ENCODE measurements at places on chromosomes 6 and 20.

DNA sequence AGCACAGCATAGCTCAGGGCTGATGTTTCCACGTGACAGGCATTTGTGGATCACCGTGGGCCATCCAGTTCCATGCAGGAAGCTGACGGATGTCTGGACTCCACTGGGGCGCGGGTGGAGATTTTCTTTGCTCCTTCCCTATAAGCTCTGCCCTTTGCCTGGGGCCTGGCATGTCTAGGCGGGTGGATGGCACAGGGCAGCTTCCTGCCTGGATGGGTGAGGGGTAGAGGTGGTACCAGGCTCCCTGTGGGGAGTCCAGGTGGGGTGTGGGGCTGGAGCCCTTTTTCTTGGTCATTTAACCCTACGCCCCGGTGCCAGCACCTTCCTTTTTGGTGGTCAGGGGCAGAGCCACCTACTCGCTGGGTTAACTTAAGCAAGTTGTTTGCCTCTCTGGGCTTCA lies 10.4 kb downstream of the FAM110A start:
- DNase-seq = no peak

- no peak for DNase-seq
These were observed 120.0 kb downstream of the GRM4 start for GRCh38 chr6:34025861-34026260.

- DNase-seq = no peak
These were observed 28.3 kb downstream of the C6orf132 start for GRCh38 chr6:42113936-42114636.

- DNase-seq = no peak
These were observed 4.6 kb upstream of the LZTS3 start for GRCh38 chr20:3177746-3178485.

DNA sequence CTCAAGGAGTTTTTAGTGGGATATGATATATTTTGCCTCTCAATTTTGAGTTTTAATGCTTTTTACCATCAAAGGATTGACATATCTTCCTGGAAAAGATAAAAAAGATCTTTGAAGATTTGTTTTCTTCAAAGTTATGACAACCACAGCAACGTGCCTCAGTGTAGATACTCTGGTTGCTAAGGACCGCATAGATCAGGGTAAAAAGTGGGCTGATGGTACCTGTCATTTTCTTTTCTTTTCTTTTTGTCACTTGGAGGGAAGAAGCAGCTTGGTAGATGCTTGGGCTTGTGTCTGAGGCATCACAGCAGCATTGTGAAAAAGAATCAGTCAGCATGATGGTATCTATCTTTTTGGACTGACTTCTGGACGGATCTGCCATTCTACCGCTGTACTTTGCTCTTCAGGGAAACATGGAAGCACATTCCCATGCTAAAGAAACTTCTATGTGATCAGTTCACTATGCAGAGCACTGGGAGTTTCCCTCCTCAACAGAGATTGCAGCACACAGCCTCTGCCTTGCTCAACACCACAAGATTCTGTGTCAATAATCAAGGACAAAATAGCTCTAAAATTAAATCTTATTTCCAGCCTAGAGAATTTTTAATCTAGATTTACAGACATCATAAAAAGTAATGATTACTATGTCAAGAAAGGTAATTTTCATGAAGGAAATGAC lies 54.8 kb upstream of the SGK1 start:
- no peak for DNase-seq

- DNase-seq = peak; percentile 9
These were observed 11.9 kb upstream of the VEGFA start for GRCh38 chr6:43757966-43758616.

DNA sequence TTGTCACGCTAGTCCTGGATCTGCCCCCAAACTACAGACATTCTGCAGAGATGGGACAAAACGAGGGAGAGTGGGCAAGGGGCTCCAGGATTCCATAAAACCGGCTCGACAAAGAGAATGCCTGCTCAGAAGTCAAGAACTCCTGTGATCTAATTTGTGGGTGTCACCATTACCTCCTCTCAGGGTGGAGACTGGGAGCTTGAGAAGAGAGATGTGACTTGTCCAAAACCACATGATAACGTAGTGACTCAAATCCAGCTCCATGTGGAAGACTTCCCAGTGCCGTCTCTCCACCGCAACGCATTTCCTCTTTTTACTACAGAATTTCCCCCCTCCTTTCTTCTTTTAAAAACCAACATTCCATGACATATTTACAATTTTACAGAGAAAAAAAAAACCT lies 44.3 kb downstream of the TRERF1 start:
- DNase-seq = no peak

DNA sequence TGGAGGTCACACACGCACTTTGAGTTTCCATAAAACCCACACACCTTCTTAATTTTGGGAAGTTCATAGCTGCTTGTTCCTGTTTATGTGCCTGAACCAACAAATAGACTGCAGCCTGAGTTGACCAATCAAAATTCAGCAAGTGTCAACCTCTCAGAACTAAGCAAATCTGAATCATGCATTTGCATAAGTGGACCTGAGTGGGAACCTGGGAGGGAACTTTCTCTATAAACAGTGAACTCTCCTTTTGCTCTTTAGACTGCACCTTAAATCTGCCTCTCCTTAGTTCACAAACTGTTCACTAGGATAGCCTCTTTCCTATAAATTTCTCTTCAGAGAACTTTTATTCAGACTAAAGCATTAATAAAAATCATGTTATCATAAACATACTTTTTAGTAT lies 37.9 kb downstream of the SLC17A1 start:
- no peak for DNase-seq

- DNase-seq = no peak
These were observed 151.7 kb upstream of the AKAP12 start for GRCh38 chr6:151087861-151088598.

DNA sequence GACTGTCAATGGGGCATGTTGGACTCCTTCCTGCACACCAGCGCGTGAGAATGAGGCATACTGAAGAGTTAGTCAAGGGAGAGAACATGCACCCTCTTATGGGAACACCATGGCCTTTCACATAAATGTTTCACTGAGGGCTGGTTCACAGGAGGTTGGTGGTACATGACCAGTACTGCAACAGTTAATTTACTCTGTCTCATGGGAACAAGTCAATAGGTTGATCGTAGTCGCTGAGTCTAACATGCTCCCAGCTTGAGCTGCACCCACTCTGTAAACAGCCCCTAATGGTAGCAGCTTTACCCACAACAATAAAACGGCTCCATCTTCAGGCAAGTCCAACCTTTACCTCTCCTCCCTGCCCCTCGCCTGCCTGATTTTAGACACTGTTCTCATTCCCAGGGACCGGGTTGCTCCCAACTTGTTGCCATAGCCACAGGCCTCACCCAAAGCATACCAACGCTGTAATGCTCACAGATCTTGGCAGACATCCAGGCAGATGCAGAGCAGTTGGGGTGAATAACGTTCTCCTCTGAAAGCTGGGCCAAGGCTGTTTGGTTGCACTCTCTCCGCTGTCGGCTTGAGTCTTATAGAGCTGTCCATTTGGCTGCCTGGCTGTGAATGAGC lies 111.3 kb downstream of the LY86 start:
- peak; percentile 90 for DNase-seq

DNA sequence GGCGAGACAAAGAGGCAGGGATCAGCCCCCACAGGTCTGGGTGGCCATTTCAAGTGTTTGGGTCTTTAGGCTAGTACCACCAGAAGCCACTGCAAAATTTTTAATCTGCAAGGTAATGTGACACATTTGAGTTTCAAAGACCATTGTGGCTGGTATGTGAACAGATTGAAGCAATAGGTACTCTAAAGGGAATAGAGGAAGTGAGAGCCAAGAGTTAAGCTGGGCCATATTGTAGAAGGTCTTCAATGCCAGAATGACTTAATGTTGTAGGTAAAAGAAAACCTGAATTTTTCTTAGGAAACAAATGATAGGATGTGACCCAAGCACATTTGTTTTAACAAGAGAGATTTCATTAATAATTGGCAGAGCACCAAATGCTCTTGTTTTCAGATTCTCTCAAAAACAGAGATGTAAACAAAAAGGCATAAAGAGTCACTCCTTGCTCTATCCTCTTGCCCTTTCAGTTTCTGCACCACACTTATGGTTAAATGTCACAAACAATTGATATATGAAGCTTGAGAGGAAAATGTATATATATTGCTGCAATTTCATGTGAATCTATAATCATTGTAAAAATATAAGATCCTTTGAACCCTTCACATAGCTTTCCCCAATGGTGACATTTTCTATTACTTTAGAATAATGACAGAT lies 307.1 kb upstream of the PLN start:
- DNase-seq = no peak

- DNase-seq = peak; percentile 92
These were observed at the start of gene MTCH1 for GRCh38 chr6:36985808-36986703. Gene MTCH1 (minus strand): TSS chr6:36986196. CDS start chr6:36986173, 23 bp downstream.

GRCh38 chr20:64095927-64096326 lies 11.4 kb downstream of the NPBWR2 start:
- no peak for DNase-seq

GRCh38 chr6:13103169-13103568 lies 225.2 kb downstream of the TBC1D7 start:
- DNase-seq = no peak

- no peak for DNase-seq
These were observed 257.1 kb upstream of the TAB2 start for GRCh38 chr6:149060300-149060984.

DNA sequence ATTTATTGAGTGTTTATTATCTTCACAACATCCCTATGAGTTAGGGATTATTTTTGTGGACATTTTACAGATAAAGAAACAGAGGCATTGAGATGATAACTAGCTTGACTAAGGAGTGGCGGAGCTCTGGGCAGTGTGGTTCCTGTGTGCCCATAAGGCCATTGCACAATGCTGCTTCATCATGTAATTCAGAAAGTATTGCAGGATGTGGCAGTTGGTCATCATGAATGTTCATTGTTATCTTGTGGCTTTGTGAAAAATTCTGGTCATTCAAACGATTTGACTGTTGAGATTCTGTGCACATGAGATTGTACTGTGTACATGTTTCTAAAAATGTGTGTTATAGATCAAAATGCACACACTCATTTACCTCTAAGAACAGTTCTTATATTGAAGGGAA lies 150.8 kb downstream of the ESR1 start:
- no peak for DNase-seq

DNA sequence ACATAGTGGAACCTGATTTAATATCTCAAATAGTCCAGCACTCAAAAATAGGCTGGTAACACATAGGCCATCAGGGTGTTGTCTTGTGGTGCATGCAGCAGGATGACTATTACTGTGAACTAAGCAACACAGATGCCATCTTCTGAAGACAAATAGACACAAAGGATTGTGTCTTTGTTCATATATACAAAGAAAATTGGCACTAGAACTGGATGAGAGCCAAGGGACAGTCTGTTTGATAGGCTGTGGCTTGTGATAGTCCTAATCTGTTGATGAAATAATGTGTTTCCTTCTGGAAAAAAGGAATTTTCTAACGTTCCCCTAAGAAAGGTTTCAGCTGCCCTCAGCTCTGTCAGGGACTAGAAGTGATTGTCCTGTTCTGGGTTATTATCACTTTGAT lies 129.8 kb downstream of the TPBG start:
- no peak for DNase-seq

DNA sequence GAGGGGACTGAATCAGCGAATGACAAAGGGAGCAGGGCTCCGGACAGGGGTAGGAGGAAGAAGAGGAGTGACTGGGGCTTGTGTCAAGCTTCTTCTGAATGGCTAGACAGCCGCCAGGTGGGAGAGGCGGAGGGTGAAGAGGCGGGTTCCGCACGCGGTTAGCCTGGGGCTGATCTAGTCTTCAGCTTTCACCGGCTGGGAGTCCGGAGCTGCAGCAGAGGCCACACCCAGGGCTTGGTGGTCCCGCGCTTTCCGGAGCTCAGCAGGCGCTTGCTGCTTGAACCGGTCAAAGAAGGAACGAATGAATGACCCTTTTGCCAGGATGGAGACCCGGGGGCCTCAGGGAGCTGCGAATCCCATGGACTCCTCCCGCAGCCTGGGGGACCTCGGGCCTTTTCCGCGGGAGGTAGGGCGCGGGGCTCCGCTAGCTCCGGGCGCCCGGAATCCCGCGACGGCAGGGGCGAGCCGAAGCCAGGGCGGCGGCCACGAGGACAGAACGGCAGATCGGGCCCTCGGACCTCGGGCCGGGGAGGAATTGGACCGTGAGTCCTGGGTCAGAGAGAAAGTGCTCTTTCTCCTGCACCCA lies at the start of gene C6orf141:
C6orf141 (plus strand) TSS at position 177 of the 586 bp plus-strand sequence; CDS start at position 302, 125 bp downstream.
- DNase-seq = peak; percentile 35

- DNase-seq = no peak
These were observed 43.3 kb upstream of the CLIC5 start for GRCh38 chr6:46058951-46059350.

- peak; percentile 48 for DNase-seq
These were observed 107.0 kb upstream of the FOXO3 start for GRCh38 chr6:108453601-108454185.

DNA sequence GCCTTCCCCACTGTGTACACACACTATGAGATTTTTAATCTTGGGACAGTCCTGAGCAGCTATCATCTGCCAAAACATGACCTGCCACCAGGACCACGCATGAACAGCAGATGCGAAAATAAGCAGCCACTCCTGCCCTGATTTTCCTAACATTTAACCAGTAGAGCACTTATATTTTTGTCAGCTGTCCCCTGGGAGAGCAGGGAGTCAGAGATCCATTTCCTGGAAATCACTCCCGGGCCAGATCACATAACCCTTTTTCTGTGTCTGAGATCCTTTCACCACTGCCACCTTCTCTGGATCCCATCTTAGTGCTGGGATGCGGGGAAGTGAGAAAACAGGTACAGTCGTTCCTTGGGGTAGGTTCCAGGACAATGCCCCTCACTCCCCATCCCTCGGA lies 5.7 kb downstream of the SDCBP2 start:
- DNase-seq = no peak

- DNase-seq = no peak
These were observed 400.6 kb downstream of the ESR1 start for GRCh38 chr6:152207915-152208714.

DNA sequence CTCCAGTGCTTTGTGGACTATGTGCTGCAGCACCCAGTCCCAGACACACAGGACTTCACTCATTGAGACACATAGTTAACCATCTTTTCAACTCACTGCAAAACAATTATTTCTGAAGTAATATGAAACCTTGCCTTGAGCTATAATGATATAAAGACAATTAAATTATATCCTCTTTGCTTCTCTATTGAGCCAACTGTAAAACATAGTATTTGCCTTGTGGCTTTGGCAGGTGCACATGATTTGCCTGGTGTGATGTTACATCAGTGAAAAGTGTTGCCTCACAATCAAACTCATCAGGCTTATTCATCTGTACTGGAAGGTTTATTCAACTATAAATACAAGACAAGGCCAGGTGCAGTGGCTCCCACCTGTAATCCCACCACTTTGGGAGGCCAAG lies 80.6 kb downstream of the NCOA7 start:
- DNase-seq = no peak
